ENCODE measurements at places on chromosomes 2 and 18.

DNA sequence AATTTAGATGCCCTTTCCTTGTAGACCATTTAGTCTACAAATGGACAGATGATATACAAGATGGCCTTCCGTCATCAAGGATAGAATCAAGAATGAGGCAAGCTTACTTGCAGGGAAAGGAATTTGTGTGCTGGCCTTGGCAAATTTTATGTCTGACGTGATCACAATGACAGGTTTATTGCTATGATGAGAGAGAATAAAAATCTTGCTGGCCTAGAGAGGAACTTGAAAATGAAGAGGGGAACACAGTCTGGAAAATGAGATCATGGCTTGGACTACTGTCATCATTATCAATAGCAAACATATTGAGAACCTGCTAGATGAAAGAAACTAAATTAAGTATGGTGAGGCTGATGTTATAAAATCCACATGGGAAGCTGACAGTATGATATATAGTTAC, 66.0 kb downstream of the CSRNP3 start:
- no peak for DNase-seq

GRCh38 chr2:200470230-200470629, 39.6 kb downstream of the KCTD18 start:
- DNase-seq, result no peak

DNA sequence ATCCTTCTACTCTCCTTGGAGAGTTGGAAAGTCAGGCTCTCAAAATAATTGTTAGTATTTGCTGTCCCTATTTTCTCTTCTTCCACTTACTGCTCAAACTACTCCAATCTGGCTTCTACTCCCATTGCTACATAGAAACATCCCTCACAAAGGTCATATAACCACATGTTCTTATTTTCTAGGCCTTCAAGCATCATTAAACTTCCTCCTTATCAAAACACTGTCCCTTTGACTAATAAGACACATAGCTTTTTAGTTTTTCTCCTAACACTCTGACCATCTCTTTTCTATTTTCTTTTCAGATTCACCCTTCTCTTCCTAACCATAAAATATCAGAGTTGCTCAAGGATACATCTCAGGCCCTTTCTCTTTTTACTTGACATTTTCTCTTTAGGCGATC, 148.3 kb downstream of the MBD2 start:
- DNase-seq, result no peak

- DNase-seq, result no peak
Observed at GRCh38 chr2:112493858-112494648, 12.1 kb downstream of the TTL start.

DNA sequence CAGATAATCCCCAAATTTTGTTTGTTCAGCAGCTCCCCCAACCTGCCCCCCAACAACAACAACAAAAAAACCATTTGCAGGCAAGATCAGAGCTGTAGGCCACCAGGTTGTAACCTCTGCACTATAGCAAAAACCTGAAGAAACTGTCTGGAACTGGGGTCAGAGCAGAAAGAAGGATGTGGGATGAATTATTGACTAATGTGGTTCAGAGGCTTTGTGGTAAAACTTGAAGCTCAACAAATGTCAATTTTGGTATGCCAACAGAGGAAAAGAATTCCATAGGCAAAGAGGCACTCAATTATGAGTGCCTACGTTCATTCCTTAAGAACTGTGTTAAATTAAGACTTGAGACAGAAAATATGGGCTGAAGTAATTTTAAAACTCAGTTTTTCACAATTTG, 255.1 kb downstream of the STK39 start:
- DNase-seq, result no peak

GRCh38 chr2:168687314-168687713, 115.1 kb upstream of the NOSTRIN start:
- DNase-seq, result peak; percentile 17

DNA sequence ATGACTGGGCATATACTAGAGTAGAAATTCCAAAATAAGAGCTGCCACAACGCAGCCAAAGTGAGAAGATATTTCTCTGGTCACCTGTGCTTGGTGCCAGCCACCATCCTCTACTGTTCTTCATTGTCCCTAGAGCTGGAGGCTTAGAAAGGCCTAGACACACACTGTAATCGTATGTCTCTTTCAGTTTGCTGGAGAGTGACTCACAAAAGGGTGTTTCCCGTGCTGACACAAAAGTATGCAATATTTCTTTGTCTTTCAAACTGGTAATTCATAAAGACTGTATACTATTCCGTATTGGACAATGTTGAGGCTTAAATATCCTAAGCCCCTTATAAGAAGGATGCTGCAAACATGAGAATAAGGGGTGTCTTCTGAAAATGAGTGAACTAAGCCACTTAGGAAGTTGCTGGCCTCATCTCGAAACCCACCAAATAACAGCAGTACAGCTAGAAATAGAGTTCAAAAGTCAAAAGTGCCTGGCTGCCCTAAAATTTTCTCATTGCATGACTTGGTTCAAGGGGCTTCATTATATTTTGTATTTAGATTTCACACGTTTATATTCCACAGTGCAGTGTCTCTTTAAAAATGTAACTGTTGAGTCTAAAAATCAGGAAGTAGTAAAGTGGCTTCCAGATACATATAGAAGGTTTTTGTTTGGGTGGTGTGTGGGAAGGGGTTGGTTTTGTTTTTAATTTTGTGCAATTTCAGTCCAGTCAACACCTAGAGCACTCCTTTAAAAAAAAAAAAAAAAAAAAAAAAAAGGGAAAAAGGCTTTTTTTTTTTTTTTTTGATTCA, 601.1 kb downstream of the ARHGAP15 start:
- DNase-seq, result no peak

DNA sequence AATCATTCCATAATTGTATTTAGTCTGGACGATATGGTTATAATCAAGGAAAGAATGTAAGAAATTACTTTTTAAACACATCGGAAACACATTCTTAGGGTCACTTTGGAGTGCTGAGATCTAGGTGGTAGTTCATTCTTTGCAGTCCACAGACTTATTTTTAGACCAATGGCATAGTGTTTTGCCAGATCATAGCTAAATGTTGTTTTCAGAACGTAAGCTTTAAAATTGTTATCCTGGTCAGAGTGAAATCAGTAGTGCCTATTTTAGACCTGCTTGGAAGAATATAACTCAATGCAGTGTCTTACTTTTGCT, 4.3 kb downstream of the MYL12A start:
- DNase-seq, result no peak

- DNase-seq, result no peak
Observed at GRCh38 chr2:17752892-17753802, 463 bp downstream of the SMC6 start.

DNA sequence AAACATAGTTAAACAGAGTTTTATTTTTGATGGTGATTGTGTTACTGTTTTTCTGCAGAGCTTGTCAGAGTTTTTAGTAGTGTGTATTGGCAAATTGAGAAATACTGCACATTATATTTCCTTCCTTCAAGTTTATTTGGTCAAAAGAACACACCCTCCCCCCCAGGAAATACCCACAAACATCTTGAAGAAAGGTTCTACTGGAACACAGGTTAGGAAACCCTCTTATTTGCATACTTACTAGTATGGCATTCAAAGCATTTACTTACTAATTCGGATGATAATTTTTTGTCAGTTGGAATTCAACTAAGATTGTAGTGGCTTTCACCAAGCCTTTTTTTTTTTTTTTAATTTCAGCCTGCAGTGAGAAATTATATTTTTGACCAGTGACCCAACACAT, 9.1 kb downstream of the CAB39 start:
- no peak for DNase-seq

GRCh38 chr2:179344280-179344964, 79.8 kb upstream of the SESTD1 start:
- no peak for DNase-seq

Measured in DMS153 (cell line).